ENCODE measurements at places on chromosomes 3 and 15.
A peak's percentile ranks its signal among the peaks of the same experiment; 100 is the strongest.

- DNase-seq = no peak
Measured at GRCh38 chr3:178732824-178733223, 196.6 kb downstream of the KCNMB2 start.

DNA sequence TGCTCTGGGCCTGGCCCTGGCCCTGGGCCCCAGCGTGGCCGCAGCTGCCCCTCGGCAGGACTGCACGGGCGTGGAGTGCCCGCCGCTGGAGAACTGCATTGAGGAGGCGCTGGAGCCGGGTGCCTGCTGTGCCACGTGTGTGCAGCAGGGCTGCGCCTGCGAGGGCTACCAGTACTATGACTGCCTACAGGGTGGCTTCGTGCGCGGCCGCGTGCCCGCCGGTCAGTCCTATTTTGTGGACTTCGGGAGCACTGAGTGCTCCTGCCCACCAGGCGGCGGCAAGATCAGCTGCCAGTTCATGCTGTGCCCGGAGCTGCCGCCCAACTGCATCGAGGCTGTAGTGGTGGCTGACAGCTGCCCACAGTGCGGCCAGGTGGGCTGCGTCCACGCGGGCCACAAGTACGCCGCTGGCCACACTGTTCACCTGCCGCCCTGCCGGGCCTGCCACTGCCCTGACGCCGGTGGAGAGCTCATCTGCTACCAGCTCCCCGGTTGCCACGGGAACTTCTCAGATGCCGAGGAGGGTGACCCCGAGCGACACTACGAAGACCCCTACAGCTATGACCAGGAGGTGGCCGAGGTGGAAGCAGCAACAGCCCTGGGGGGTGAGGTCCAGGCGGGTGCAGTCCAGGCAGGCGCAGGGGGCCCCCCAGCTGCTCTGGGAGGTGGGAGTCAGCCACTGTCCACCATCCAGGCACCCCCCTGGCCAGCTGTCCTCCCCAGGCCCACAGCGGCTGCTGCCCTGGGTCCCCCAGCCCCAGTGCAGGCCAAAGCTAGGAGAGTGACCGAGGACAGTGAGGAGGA is 21.7 kb downstream of the FBLN2 start:
- DNase-seq = no peak

- DNase-seq = no peak
Measured at GRCh38 chr15:48062148-48062872, 58.5 kb upstream of the SLC24A5 start.

GRCh38 chr3:14565868-14566588 is 25.9 kb upstream of the GRIP2 start:
- DNase-seq = no peak

DNA sequence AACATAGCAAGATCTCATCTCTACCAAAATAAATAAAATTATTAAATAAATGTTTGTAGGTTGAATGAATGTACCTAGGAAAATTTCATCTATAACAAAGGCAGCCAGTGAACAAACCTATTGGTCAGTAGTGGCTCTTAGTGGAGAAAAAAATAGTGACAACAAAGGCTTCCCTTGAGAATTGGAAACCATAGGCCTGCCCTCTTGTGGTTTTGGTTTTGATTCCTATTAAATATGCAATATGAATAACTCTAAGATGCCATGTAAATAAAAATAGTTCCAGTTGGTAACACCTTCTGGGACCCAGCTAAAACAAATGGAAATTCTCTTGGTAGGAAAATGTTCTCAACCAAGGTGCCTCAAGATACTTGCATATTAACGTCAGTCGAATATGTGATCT is 145.7 kb upstream of the BFSP2 start:
- DNase-seq = no peak

DNA sequence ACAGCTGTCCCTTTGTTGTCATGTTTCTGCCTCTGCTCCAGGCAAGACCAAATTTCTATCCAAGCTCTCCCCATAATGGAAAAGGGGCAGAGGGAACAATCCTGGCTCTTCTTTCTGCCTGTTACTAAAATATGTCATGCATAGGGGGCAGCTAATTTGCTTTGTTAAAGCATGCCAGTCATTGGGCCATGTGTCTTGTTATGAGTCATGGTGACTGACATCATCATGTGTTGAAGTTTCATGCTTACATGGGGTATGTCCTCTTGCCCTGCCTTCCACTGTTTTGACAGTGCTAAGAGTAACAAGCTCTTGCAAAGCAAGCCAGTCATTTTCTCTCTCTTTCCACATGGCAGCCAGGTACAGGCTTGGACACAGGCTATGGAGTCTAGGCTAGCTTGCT is 268.9 kb downstream of the GABRB3 start:
- DNase-seq = no peak

GRCh38 chr3:108393128-108393900 is 97.0 kb downstream of the HHLA2 start:
- DNase-seq = no peak

DNA sequence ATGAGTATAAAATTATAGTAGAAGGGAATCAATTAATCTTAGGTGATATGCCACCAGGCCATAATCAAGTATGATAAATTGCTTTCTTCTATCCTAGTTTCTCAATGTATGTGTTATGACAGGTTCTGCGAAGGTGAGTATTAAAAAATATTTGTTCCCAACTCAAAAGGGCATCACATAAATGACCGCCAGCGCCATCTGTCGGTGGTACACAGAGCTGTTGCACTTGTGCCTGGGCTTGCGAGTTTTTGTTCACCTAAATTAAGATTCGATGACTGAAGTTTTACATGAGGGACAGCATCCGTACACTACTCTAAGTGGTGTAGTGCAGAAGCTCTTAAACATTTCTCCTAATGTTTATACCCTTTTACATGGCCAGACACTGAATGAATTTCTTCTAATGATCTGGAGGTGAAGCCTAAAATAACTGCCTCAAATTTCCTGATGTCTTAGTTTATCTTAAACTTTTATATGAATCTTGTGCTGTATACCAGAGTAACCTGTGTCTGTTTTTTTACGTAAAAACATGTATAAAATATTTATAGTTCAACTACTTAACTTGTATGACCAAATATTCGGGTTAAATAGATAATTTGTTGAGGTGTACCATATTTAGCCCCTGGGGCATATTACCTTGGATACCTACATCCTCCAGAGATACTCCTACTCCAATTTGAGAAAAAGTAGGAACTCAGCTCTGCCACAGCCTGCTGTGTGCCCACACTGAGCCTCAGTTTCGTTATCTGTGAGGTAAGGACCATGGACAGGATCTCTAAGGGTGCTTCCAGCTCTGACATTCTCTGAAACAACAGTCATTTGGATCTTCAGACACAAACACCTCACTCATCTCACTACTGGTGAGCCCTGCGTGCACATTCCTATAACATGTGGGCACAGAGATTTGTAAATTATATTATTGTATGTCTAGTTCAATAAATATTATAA is 365.6 kb downstream of the MAGI1 start:
- peak; percentile 33 for DNase-seq

DNA sequence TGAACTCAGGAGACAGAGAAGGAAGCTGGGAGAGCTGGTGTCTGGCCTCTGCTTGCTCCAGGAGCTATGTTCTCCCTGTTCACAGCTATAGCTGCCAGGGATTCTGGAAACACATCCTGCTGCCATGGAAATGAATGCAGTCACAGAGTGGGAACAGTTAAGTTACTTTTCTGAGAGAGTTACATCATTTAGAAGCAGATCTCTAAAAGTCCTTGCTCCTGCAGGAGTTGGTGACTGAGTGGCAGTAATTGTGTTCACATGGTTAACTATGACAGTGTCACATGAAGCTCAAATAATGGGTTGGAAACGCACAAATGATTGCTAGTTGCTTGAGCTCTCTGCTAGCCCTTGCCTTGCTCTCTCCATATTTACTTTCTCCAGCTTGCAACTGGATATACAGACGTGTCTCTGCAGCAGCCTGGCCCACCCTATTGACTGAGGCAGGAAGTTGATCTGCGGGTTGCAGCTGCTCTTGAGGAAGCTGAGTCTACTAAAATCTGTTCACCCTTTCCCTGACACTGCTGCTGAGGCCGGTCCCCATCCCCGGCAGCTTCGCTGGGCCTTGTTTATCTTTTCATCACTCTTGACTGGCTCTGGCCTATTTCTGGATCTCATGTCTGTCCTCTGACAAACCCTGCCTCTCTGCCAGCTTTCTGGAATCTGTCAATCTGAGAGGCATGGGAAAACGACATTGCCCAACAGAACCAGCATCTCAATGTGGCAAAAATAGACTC is 16.7 kb upstream of the ISLR start:
- no peak for DNase-seq

DNA sequence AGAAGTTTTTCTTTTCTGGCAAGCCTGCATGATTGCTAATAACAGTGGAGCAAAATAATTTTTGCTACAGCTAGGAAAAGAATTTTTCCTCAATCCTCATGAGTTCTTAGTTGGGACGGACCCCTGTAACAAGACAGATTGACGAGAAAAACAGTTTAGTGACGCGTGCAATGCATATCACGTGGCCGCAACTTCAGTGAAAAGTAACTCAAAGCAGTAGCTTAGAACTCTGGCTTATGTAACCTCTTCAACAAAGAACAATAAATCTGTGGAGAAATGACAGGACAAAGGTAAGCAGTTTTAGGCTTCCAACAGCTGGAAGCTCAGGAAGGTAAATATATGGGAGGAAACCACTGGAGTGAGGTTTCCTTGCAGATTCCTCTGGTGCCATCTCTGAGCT is 19.7 kb downstream of the FAM107A start:
- no peak for DNase-seq

DNA sequence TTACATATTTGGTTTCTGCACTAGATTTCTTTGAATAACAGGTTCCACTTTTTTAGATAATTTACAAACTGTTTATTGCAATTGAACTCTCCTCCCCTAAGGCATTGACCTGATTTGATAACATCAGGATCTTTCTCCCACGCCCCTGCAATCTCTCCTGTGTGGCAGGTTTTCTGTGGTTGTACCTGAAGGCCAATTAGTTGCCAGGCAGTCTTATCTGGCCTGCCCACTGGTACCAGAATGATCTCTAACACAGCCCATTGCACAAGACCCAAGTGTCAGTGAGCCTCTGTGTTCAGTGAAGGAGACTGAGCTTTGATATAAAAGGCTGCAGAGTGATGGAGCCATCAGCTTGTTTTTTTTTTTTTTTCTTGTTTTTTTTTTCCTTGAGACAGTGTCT is 3.3 kb downstream of the ACAD9 start:
- no peak for DNase-seq

- no peak for DNase-seq
Measured at GRCh38 chr15:71822890-71823630, 12.7 kb downstream of the NR2E3 start.

- no peak for DNase-seq
Measured at GRCh38 chr3:85912980-85913379, 954.2 kb downstream of the CADM2 start.

- DNase-seq = no peak
Measured at GRCh38 chr15:92600856-92601255, 54.7 kb downstream of the FAM174B start.

DNA sequence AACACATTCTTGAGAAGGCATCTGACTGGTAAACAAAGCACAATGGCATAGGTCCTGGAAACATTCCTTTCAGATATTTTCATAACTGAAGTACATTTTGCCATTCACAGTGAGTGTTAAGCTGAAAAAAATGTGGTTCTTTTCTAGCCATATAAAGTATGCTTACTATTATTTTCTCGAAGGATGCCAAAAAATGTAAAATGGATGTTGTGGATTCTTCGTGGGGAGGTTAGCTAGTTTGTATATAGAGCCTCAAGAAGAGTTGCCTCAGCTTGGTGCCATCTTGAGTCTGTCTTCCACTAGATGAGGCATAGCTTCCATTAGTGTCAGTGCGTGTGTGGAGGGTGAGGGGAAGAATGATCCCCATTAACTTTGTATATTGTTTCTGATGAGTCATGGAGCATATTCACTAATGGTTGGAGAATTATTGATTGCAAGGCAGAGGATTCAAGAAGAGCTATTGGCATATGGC is 4.1 kb downstream of the MBNL1 start:
- DNase-seq = peak; percentile 65

DNA sequence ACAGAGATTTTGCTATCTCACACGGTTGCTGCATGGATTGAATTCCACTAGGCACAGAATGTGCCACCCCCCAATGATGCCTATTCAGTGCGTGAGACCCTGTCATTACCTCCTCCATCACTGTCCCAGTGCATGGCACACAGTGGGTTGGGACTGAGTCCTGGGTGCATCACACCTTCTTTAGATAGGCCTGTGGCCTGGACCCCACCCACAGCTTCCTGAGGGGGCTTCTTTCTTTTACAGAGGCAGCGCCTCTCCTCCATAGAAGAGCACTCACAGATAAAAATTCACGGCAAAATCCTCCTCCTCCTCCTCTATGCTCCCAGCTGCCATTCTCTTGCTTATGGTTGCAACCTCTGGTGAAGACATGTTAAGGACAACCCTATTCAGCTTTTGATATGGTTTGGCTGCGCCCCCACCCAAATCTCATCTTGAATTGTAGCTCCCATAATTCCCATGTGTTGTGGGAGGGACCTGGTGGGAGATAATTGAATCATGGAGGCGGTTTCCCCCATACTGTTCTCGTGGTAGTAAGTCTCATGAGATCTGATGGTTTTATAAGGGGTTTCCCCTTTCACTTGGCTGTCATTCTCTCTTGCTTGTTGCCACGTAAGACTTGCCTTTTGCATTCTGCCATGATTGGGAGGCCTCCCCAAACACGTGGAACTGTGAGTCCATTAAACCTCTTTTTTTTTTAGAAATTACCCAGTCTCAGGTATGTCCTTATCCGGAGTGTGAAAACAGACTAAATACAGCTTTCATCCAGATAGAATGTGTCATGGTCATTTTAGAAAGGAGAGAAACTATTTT is 147.6 kb downstream of the KLF13 start:
- peak; percentile 28 for DNase-seq

Data from activated CD4-positive, alpha-beta T cell treated with anti-CD3 and anti-CD28 coated beads, Interleukin-2, Interleukin-4, amounts not matched to agents 100 ng/mL and 50 ng/mL, durations not matched to agents 16 hours and 8 hours (primary cell).